Stimulated activated CD8-positive, alpha-beta memory T cell treated with anti-CD3 and anti-CD28 coated beads, Interleukin-4, amount 100 ng/mL, for 4 hours (primary cell): ENCODE measurements at places on chromosomes 2 and 18.

DNA sequence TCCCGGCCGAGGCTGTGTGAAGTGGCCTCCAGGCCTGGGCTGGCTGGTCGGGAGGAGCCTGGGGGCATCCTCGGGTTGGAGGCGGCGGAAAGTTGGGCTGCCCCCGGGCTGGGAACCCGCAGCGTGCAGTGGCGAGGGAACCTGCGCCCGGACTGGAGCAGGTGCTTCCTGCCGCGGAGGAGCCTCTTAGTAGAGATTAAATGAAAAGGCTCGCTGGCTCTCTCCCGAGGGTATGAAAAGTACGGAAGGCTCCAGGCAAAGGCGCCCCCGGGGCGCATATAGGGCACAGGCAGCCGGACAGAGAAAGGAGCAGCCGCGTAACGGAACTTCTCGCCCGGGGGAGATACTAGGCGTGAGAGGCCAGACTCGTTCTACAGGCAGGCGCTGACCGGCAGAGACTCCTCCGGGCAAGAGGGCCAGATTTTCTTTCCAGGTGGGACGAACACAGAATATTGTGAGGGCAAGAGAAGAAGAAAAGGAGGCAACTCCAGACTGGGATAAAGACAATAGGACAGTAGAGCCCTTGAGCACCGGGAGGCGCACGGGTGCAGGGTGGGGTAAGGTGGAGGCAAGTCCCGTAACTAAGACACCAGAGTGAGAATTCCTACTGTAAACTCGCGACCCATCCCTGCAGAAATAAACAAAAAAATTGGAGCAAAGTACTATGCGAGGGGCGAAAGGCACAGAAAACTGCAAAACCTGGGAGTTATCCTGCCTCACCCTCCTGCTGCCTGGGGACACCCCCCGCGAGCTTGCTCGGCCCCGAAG is 816 bp downstream of the CDH2 start:
- no peak for DNase-seq

DNA sequence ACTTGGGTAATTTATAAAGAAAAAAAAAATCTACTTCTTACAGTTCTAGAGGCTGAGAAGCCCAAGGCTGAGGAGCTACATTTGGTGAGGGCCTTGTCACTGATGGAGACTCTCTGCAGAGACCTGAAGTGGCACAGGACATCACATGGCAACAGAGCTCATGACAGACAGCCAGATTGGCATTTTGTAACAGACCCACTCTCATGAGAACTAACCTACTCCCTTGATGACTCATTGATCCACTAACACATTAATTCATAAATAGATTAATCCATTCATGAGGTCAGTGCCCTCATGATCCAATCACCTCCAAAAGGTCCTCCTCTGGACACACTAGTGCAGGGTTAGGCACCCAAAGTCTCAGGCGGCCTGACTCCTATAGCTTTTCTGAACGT is 318.4 kb downstream of the GULP1 start:
- DNase-seq: no peak

DNA sequence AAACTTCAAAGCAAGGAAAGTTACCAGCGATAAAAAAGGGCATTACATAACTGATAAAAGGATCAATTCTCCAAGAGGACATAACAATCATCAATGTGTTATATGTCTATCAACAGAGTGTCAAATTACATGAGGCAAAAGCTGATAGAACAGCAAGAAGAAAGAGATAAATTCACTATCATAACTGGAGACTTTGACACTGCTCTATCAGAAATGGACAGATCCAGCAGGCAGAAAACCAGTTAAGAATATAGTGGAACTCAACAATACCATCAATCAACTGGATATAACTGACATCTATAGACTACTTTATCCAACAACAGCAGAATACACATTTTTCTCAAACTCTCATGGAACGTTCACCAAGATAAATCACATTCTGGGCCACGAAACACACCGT is 65.0 kb downstream of the ROCK2 start:
- DNase-seq: no peak

GRCh38 chr2:69741229-69741574 is 732 bp upstream of the ANXA4 start:
- DNase-seq: no peak

DNA sequence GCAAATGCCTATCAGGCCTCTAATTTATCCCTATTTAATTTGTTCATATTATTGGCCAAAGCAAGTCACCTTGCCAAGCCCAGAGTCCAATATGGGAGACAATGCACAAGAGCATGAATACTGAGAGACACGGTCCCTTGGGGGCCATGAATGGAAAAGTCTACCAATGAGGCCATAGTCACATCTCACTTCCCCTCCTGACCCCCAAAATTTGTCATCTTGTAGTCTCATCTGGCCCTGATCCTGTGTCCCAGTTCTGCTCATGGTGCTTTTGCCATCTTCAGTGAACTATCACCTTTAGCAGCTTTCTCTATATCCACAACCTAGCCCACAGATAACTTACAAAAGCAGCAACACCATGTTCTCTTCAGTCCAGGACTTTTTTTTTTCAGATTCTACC is 302.7 kb upstream of the MGAT5 start:
- DNase-seq: no peak

DNA sequence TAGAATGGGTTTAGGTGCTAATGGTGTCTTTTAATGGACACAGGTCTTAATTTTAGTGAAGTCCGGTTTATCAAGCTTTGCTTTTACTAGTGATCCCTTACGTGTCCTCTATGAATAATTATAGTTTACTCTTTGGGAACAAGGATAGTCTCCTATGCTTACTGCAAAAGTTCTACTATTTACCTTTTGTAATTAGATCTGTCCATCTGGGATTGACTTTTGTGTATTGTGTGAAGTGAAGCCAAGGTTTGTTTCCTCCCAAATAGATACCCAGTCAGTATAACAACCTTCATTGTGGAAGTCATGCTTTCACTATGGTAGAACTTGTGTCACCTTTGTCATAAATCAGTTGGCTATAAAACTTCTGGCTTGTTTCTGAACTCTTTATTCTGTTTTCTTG is 740.9 kb upstream of the CRIM1 start:
- no peak for DNase-seq
